ENCODE measurements at places on chromosomes 12 and 14.

GRCh38 chr14:51365241-51365965 lies 125.4 kb downstream of the TMX1 start:
- peak; percentile 9 for DNase-seq

- no peak for DNase-seq
Measured at GRCh38 chr14:95444132-95445129, 72.0 kb downstream of the SYNE3 start.

- no peak for DNase-seq
Measured at GRCh38 chr12:94702696-94703095, 52.3 kb upstream of the TMCC3 start.

- DNase-seq = peak; percentile 72
Measured at GRCh38 chr14:104573930-104574329, 5.6 kb upstream of the C14orf180 start.

DNA sequence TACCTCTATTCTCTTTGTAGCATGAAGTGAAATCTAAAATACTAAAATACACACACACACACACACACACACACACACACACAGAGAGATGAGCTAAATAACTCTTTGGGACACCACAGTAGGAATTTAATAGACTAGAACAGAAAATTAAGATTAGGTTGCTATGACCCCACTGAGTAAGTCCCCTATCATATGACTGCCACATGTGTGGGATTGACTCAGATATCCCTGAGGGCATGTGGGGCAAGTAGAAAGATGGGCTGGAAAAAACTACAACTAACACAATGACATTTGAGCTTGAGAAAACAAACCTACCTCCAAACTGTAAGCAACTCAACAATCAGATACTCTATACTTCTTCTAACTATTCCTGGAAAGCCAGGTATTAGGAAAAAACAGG lies 27.0 kb downstream of the SLC25A21 start:
- no peak for DNase-seq

DNA sequence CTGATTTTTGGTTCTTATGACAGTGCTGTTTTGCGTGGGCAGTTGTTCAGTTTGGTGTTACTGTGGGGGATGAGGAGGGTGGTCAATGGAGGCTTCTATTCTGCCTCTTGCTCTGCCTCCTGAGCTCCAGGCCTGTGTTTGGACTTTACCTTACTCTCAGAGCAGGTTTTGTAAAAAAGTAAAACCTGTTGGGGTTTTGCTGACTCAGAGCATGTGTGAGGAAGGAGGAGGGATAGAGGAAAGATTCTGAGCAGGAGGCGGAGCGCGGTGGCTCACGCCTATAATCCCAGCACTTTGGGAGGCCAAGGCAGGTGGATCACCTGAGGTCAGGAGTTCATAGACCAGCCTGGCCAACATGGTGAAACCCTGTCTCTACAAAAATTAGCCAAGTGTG lies 6.7 kb downstream of the A2ML1 start:
- no peak for DNase-seq

- DNase-seq = no peak
Measured at GRCh38 chr14:76782885-76783566, 21.8 kb downstream of the VASH1 start.

DNA sequence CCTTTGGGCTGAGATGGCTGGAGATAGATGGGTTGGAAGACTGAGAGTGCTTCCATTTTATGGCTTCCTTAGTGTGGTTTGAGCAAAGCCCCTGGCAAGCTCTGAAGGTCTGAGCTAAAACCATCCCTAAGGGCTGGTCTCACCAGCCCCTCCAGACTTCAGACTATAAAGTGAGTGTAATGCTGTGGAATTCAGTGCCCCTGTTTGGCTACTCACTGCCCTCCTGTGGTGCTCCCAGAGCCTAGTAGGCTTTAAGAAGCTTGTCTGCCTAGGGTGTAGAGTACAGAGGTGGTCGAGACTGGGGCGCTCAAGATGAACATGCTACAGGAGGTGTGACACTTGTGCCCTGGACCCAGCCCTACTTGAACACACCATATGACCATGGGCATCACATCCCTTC lies 246.7 kb upstream of the FKBP4 start:
- DNase-seq = no peak

DNA sequence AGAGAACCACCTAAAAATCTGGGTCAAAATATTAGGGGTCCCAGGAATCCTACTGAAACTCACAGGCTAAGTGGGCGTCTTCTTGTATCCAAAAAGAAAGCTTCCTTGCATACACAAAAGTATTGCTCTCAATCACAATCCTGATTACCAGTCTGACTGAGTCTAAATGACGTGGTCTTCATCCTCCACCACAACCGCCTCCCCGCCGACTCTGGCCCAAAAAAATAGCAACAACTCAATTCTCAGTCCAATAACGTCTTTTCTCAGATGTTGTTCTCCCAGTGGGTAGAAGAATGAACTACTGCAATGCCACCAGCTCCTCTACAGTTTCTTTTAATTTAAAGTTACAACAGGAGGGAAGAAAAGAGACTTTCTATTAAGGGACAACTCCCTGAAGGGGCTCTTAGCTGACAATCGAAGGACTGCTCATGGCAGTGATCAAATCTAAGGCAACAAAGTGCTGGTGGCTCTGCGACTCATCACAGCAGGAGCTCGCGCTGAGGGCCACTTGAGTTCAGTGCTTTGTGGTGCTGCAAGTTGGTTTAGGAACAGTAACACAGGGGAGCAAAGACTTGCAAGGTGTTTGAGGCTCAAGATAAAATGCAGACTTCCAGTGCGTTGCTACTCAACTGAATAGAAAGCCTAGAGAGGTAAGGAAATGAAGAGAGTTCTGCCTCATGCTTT lies 394.1 kb downstream of the BCAT1 start:
- DNase-seq = no peak

GRCh38 chr12:40034156-40034555 lies 71.7 kb downstream of the SLC2A13 start:
- no peak for DNase-seq

GRCh38 chr12:70920891-70921290 lies 353 bp upstream of the PTPRR start:
- DNase-seq = no peak

GRCh38 chr14:100296106-100296651 lies 10.1 kb downstream of the SLC25A29 start:
- no peak for DNase-seq

DNA sequence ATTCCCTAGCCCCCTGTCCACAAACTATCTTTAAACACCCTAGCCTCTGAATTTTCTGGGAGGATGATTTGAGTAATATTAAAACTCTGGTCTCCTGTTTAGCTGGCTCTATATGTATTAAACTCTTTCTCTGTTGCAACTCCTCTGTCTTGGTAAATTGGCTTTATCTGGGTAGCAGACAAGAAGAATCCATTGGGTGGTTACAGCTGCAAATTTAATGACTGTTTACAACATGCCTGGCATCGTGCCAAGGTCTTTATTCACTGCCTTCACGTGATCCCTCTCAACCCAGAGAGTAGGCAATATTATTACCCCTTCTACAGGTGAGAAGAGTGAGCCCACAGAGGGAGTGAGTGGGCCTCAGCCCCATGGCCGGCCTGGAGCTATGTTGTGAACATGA lies 77.8 kb upstream of the MYL2 start:
- DNase-seq = peak; percentile 68

DNA sequence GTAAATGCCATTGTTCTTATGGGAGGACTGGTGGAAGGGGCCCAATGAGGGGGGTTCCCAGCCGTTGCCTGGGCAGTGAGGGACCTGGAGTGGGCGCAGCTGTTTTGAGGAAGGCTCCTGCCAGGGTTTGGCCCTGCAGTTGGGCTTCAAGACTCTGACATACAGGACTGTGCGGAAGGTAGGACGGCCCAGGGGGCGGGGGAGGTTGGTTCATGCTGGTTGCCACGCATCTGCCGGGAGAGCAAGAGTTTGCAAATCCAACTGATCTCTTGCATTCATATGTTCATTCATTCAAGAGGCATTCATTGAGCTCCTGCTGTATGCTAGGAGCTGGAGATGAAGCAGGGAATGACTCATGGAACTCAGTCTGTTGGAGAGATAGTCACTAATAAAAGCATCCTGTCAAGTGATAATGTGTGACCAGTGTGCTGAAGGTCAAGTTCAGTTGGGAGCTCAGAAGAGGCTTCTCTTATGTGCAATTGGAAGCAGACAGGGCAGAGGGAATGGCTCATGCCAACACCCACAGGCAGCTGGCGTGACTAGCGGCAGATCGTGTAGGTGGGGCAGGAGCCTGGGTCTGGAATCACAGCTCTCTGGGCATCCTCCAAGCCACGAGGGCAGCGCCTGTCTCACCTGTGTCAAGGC lies 7.8 kb downstream of the SH2B3 start:
- DNase-seq = no peak

DNA sequence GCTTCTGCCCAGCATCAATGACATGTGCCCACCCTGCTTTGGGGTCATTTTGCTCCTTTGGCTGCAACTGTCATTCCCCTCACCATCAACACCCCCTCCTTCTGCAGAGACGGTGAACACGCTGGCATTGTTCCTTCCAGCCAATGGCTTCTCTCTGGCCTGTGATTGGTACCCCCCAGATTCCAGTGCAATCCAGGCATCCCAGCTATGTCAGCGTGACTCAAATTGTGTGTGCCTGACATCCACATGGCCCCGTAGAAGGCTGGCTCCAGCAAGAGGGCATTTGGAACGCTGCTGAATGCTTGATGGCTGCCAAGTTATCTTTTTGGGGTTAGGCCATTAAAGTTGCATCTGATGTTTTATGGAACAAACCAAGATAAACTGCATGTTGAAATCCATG lies 21.0 kb upstream of the CCND2 start:
- DNase-seq = no peak

DNA sequence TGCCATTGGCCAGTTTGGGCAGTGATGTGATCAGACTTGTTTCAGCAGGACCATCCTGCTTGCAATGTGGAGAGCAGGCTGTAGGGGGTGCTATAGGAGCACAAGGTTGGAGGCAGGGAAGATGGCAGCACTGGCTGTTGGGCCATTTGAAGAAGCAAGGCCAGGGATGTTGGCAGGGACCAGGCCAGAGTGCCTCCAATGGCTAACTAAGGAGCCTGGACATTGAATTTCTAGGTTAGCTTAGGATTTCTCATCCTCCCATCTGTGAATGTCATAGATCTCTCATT lies 23.5 kb downstream of the FGF23 start:
- peak; percentile 66 for DNase-seq

GRCh38 chr14:96538097-96538989 lies 36.2 kb downstream of the PAPOLA start:
- no peak for DNase-seq

GRCh38 chr14:47262801-47263200 lies 412.6 kb downstream of the MDGA2 start:
- DNase-seq = no peak

DNA sequence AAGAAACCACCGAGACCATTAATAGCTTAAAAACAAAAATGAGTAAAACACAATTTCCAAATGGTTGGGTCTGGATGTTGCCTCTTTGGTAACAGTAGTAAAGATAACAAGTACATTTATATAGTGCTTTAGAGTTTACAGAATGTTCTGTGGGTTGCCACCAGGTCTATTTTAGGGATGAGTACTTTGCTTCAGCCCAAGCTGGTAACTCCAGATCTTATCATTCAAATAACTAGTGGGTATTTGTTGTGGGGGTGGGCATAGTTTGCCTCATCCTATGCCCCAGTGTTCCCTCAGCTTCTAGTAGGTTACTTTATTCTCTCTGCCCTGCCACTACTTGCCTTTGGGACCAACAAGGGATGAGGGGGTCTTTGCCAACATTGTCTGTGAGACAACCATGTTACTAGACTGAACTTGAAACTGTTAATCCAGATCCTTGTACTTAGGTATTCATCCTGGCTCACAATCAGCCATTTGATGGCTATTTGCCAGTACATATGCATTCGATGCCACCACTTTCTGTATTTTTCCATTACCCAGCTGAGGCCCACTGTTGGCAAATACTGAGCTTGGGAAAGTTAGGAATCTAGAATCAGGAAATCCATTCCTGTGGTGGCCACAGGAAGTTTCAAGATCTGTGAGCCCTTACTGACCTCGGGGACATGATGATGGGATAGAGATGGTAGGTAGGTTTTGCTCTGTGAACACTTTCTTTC lies 17.6 kb upstream of the AKAP6 start:
- no peak for DNase-seq

GRCh38 chr14:59278111-59278510 lies 89.6 kb downstream of the DAAM1 start:
- no peak for DNase-seq

GRCh38 chr12:89762498-89763170 lies 54.0 kb upstream of the ATP2B1 start:
- no peak for DNase-seq

- no peak for DNase-seq
Measured at GRCh38 chr14:37972941-37973887, 234.5 kb upstream of the SSTR1 start.

DNA sequence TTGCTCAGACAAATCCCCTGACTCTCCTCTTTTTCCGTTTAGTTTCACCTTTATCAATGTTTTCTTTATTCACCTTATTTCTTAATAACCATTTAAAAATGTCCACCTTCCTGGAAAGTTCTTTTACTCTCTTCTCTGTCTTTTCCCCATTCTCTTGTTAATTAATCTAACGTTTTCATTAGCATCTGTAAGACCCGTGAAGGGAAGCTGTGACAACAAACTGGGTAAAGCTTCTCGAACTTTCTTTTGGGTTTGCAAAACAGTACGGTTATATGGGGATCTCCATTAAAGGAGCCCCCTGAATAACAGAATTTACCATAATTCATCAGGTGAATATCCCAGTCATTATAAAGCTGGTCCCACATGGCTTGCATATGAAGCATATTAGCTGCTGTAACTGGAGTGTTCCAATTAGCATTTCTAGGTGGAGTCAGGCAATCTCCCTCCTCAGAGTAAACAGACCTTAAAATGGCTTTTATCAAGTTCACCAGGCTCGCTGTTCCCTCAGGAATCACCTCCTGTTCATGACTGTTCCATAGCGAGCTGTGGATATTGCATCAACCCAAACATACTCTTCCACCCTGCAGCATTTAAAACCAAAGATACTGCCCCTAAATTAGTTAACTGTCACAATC lies 42.4 kb downstream of the TMEM30B start:
- DNase-seq = no peak

DNA sequence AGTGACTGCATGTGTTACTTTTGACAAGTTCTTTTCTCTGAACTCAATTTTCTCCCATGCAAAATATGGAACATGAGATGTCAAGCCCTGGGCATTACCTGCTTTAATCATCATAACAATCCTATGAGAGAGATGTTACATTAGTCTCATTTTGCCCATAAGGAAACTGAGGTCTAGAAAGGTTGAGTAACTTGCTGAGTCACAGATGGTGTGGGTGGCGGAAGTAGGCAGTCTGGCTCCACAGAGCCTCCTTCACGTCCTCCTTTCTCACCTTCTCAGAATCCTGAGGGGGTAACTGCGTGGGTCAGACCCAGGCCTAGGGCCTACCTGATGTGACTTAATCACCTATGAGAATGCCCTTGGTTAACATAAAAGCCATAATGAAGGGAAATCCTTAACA lies 50.7 kb downstream of the TMTC1 start:
- no peak for DNase-seq

DNA sequence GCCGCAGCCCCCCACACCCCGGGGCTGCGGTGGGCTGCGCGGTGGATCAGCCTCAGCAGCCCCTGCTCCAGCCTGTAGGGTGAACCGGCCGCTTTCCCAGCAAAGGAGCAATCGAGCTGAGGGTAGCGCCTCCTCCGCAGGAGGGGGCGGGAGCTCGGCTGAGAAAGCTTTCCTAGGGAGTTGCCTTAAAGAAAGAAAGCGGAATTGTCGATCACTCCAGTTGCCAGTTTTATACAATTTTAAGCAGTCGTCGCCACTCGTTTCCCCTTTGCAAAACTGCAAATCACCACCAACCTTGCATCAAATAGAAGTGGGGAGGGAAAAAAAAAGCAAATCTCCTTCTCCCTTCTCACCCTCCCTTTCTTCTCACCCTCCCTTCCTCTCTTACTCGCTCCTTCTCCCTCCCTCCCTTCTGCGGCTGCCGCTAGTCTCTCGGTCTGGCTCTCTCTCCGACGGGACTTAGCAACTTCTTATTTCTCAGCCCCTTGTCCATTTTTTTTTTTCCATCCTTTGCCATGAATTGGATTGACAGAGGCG lies at the start of gene PDE3A:
Gene PDE3A (plus strand): TSS at position 424 of the 537 bp plus-strand sequence. CDS start 748 bp downstream, outside the sequence.
- DNase-seq = peak; percentile 80

All from NCI-H82 (cell line).